ENCODE measurements at places on chromosomes 7 and 10. TPM values are rescaled to one million over a fixed set of nuclear protein-coding genes. Genes with fewer than 3 reads are reported as not detected.

The NPFFR1 gene
- total RNA-seq = not detected

The LIPJ gene
- not detected for total RNA-seq

The NUDCD3 gene
- total RNA-seq = 46.7 TPM

The METTL2B gene
- 20.8 TPM for total RNA-seq

The TMEM176A gene
- total RNA-seq = not detected

The TFPI2 gene
- 1,251 TPM for total RNA-seq

The TMEM273 gene
- not detected for total RNA-seq

The MBL2 gene
- not detected for total RNA-seq

The AUTS2 gene
- total RNA-seq = 9.1 TPM

The CALHM1 gene
- not detected for total RNA-seq

The PTN gene
- total RNA-seq = 34.1 TPM

The CDH23 gene
- not detected for total RNA-seq
